GM04504 (cell line): ENCODE measurements at places on chromosomes 4 and X.

DNA sequence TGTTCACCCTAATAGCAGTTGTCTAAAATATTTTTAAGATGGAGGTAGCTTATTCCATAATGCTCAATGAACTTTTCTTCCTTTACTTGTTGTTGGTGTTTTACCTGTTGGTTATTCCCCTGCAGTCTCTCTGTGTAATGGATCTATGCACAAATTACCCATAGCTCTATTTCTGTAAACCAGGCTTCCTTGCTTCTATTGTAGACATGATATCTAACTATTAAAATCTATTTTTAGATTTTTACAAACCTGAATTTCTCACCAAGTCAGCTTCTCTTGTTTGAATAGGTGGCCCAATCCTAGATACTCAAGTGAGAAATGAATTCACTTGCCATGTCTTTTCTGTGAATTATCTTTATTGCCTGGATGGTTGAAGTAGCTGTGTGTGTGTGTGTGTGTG, 24.8 kb downstream of the BMP2K start:
- DNase-seq, result no peak

DNA sequence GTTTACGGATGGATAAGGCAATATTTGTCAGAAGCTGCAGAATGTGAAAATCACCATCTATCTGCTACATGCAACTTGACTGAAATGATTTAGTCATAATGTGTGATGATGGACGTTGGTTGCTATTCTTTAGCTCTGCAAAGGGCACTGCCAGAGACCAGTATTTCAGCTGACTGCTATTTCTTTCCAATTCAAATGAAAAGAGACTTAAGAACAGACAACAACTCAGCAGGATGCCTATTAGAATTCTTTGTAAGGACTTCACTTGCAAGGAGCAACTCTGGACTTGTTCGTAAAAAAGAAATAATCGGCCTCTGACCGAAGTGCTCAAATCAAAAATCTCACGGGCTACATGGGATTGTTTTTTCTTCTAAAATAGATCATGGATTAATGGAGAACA, 262.7 kb downstream of the DHX15 start:
- DNase-seq, result no peak

DNA sequence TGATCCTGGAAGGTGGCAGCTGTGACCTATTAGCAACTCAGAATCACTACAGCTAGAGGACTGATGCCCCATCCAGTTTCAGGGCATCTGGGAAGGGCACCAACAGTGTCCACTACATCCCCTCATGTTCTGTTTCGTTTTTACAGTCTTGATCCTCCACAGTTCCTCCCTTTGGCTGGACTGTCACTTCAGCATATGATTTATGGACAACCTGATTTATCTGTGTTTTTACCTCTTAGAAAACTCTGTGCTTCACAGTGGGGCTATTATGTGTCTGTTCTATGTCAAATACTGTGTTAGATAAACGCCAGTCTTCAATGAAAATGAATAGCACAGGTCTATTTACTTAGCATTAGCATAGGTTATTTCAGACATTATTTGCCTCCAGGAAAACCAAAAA, 63.1 kb upstream of the GRPR start:
- DNase-seq, result no peak

GRCh38 chr4:102116121-102116520, 229.2 kb downstream of the SLC39A8 start:
- no peak for DNase-seq

- DNase-seq, result no peak
Measured at GRCh38 chrX:81308086-81308829, 106.4 kb downstream of the SH3BGRL start.

DNA sequence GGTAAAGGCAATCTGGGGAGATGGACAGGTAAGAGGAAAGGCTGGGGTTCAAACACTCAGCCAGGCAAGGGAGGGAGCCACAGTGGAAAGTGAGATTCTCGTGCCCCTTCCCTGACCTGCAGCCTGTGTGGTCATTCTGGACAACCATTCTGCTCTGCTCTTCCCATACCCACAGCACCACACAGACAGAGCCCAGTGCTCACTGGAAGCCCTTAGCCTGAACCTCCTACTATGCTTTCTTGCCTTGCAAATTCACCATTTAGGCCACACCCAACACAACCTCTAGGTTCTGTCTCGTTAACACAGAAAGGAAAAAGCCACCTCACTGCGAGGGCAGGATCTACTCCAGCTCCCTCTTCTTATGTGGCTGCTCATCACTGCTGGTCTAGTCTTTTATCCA, 92.7 kb downstream of the SHISA3 start:
- DNase-seq, result no peak

DNA sequence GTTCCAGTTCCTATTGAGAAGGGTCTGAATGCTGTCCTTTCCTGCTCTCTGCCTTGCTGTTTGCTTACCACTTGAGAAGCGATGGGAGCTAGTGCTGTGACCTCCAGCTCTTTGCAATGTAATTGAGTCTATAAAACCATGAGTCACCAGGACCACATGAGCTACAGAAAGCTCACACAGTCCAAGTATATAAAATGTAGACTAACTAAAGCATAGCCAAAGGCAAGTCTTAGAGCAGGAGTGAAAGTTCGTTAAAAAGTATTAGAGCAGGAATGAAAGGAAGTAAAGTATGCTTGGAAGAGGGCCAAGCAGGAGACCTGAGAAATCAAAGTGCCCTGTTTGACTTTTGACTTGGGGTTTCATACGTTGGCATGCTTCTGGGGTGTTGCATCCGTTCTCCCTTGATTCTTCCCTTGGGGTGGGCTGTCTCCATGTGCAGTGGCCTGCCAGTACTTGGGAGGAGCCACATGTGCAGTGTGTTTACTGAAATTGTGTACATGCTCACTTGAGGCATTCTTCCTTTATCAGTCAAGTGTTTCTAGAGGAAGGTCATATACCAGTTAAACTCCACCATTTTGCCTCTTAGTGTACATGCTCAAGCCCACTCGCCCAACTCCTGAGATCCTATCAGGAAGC, 71.3 kb upstream of the KIT start:
- peak; percentile 65 for DNase-seq

- DNase-seq, result no peak
Measured at GRCh38 chr4:182454440-182455013, 211.3 kb downstream of the TENM3 start.

GRCh38 chr4:102599455-102599854, 98.3 kb downstream of the NFKB1 start:
- DNase-seq, result no peak

DNA sequence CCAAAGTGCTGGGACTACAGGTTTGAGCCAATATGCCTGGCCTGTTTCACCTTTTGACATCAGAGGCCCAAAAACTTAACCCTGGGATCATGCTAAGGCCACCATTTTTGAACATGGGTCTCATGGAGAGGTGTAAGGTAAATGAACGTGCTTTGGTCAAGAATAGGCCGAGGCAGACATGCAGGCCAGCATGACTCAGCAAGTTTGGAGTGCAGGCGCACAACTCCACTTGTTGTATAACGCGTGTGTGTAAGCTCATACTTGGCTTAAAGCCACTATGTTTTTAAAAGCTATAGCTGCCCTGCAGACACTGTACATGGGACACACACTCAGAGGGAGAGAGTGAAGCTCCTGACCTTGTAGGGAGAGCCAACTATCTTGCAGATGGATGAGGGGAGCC, 43.8 kb upstream of the HPSE start:
- DNase-seq, result no peak

GRCh38 chr4:139674875-139675550, 9.4 kb downstream of the MGST2 start:
- DNase-seq, result no peak

- peak; percentile 96 for DNase-seq
Measured at GRCh38 chr4:48909697-48910096, 3.1 kb upstream of the OCIAD2 start.

DNA sequence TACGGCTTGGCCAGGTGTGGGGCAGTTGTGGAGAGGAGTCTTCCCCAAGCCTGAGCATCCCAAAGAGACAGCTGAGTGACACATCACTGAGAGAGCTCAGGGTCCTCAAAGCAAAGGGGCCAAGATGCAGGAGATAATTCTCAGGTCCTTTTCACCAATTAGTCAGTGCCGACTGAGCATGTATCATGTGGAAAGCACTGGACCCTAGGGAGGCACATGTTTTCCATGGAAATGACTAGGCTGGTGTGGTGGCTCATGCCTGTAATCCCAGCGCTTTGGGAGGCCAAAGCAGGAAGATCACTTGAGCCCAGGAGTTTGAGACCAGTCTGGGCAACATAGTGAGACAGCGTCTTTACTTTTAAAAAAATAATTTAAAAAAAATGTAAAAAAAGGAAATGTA, 67.3 kb upstream of the PRPS1 start:
- no peak for DNase-seq

DNA sequence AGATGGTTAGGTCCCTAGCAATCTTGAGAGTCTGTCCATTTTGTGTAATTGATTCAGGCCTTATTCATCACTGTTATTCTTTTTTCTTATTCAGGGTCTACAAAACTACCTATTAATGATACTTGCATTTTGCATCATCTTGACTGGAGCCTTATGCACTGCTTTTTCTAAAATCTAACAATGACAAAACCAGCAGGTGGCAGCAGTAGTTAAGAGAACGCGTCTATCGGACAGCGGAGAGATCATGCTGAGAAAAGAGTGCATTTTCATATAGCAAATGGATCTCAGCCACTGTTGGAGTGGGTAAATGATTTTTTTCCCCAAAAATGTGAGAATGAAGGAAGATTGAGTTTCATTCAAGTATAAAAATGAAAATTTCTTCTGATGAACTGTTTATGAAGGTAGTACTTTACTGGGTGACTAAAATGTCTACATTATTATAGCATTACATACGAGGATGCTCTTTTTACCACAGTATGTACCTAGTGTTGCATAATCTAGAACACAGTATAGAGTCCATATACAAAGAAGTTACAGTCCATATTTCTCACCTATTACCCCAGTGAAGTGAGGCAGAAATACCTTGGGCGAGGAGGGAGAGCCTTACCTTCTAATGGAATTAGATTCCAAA, 43.2 kb downstream of the TMEM144 start:
- peak; percentile 26 for DNase-seq

DNA sequence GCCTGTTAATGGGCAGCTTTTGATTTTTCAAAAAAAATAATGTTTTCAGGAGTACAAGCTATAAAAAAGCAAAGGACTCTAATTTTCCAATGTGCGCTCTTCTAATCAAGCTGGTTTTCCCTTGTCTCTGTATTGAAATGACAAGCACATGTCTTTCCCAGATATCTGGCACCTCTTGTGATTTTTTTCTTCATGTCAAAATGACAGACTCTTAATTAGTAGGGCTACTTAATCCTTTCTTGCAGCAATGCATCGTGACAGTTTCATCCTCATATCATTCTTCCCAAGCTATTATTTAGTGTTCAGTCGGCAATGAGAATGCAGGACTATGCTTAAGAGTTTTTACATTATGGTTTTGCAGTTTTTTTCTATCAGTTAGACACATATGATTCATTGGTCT, 139.5 kb downstream of the MAGEC1 start:
- DNase-seq, result no peak

DNA sequence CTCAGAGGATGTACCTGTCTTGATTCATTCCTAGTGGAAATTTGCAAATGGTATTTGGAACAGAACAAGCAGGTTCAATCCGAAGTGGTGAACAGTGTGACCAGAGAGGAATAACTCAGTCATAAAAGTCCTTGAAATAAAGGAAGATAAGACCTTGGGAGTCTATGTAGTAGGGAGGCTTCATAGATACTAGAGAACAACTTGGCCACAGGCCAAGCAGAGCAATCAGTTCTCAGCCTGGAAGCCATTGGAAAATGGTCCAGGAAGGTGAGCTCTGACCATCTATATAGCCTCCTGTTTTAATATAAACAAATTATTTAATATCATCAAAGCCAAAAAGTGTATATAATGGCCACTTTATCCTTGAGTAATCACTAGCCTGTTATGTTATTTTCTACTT, 11.3 kb downstream of the TXK start:
- DNase-seq, result no peak

DNA sequence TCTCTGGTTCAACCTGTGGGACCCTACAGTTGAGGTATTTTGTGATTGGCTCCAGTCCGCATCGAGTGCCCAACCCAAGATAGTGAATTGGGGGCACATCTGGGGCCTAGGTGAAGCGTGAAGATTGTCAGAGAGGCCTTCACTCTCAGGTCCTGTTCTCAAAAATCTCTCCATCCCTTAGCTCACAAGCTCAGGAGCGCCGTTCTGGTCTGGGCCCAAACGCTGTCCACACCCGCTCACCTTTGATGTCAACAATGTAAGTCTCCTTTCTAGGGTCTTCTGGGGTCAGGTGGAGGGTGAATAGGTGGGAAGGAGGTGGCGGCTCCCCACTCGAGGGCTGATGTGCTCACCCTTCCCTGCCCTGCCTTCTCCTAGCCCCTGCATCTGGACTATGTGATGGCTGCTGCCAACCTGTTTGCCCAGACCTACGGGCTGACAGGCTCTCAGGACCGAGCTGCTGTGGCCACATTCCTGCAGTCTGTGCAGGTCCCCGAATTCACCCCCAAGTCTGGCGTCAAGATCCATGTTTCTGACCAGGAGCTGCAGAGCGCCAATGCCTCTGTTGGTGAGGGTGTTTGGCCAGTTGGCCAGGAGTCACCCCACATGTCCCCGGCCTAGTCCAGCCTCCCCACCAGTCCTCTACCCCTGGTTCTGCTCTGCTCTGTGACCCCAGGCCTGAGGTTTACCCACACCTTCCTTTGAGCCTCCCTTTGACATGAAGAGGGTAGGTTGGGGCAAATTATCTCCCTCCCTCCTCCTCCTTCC, 7.6 kb upstream of the CDK16 start:
- no peak for DNase-seq

DNA sequence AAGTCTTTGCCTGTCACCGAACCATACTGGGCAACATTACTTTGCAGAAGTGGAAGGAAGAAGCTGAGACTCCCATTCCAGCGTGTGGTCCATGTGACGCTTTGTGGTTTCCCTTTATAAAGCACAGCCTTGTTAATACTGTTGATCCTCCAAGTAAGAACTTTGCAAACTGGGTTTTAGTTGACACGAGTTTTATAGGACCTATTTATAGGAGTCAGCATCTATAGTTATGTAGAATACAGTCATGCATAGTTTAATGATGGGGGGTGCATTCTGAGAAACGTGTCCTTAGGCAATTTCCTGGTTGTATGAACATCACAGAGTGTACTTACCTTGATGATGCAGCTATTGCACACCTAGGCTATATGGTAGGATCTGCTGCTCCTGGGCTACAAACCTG, 1879.4 kb upstream of the TENM3 start:
- DNase-seq, result no peak

GRCh38 chrX:109735202-109735744, 2.2 kb upstream of the ACSL4 start:
- no peak for DNase-seq

- no peak for DNase-seq
Measured at GRCh38 chr4:81412946-81413495, 58.7 kb downstream of the RASGEF1B start.

DNA sequence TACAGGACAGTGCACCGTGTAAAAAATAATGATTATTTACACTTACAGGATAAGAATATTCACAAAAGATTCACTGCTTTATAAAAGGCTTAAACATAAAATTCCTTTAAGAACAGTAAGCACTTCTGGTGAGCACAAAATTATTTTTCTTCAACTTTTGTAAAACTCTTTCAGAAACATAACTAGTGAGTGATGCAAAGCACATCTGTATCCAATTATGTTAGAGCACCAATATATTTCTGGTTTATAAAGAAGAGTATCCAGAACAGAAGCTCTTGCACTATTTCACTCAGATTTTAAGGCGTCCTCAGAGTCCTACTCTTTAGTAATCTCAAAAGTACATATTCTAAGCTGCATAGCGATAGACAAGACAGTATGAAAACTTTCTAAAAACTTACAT, 276.0 kb downstream of the C4orf33 start:
- no peak for DNase-seq
